ENCODE measurements at places on chromosomes 16 and 17.

DNA sequence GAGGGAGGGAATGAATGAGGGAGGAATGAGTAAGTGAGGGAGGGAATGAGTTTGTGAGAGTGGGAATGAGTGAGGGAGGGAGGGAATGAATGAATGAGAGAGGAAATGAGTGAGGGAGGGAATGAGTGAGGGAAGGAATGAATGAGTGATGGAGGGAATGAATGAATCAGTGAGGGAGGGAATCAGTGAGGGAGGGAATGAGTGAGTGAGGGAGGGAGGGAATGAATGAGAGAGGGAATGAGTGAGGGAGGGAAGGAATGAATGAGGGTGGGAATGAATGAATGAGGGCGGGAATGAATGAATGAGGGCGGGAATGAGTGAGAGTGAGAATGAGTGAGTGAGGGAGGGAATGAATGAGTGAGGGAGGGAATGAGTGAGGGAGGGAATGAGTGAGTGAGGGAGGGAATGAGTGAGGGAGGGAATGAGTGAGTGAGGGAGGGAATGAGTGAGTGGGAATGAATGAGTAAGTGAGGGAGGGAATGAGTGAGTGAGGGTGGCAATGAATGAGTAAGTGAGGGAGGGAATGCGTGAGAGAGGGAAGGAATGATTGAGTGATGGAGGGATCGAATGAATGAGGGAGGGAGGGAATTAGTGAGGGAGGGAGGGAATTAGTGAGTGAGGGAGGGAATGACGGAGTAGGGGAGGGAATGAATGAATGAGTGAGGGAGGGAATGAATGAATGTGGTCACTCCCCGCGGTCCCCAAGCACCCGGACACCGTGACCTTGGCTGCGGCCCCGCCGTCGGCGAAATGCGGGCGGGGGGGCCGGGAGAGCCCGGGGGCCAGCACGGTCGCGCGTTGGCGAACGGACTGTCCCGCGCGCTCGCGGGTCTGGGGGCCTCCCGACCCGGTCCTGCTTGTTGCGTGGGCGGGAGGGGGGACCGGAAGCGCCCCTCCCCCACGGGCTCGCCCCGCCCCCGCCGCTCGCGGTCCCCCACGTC is 1.1 kb upstream of the UBE2I start:
- no peak for DNase-seq

DNA sequence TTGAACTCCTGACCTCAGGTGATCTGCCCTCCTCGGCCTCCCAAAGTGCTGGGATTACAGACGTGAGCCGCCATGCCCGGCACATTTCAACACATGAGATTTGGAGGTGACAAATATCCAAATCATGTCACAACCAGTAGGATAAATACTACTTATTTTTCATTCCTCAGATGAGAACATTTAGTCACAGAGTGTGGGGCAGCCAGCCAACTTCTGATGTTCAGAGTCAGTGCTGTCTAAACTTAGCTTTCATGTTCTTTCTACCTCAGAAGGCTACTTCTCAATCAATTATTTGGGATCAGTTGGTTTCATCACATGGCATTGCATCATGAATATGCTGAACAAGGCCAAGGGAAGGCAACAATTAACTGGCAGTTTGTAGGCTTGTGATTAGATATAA is 134.5 kb downstream of the CDH13 start:
- no peak for DNase-seq

- DNase-seq = no peak
These were observed 95.7 kb upstream of the METRNL start for GRCh38 chr17:82983510-82984248.

DNA sequence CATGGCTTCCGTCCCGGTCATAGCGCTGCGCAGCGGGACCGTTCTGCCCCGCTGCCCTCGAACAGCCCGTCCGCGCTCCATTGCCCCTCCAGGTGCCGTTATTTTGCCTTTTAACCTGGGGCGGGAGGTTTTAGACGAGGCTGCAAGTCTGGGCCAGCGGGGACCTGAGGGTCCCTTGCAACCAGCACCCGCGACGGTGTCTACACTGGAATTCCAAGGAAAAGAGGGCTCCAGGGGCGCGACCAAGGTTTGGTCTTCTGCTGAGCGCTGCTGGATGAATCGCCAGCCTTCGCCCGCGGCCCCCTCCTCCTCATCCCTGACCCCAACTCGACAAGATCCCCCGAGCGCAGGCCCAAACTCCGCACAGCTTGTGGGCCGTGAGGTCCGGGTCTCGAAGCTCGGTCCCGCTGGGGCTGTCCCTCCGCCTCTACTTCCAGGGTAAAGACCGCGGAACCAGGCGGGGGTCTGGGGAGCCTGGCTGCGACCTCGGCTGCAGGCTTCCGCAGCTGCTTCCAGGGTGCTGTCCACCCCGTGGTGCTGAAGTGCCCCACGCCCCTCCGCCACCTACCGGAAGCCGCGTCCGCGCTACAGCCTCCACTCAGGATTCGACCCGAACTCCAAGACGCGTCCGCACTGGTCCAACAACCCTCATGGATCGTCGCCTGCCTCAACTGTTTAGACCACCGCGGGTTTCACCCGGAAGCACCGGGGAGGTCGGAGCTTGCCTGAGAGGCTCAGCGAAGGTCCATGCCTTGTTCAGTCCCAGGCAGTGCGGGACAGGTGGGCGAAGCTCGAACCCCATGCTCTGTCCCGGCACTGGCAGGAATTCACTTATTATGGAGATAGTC is 10.1 kb upstream of the CA4 start:
- DNase-seq = peak; percentile 74

- no peak for DNase-seq
These were observed 4.0 kb downstream of the GNA13 start for GRCh38 chr17:65052585-65052984.

GRCh38 chr17:17079761-17080160 is 37.5 kb downstream of the MPRIP start:
- no peak for DNase-seq

DNA sequence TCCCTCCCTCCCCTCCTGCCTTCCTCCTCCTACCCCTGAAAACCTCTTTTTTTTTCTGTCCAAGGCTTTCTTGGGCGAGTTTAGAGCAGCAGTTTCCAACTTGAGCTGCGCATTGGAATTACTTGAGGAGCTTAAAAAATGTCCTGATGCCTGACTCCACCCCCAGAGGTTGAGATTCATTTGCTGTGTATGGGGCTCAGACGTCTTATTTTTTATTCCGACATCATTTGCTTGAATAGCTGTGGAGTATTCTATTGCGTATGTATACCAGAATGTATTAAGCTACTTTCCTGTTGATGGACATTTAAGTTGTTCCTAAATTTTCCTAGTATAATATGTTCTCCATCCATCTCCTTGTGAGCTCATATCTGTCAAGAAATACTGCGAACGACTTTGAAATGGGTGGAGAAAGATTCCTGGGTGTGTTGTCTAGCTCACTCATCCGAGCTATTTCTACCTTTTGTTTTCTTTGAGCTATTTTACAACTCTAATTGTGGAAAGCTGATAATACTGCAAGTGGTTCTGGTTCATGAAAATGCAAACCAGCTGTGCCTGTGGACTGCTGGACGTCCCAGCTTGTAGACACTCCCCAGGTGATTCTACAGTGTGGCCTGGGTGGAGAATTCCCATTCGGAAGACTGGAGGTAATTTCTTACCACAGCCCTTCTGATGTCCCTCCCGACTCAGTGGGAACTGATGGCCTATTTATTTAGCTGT is 40.5 kb downstream of the CMIP start:
- no peak for DNase-seq

Data from stimulated activated CD4-positive, alpha-beta T cell treated with anti-CD3 and anti-CD28 coated beads, Interleukin-4, amount 100 ng/mL, for 1 hour (primary cell).